ENCODE measurements at places on chromosomes 6 and 20. TPM values are rescaled to one million over a fixed set of nuclear protein-coding genes. Genes with fewer than 3 reads are reported as not detected.

GRCh38 chr6:125480571-125480970, 178.8 kb upstream of the HDDC2 start:
- no peak for DNase-seq

DNA sequence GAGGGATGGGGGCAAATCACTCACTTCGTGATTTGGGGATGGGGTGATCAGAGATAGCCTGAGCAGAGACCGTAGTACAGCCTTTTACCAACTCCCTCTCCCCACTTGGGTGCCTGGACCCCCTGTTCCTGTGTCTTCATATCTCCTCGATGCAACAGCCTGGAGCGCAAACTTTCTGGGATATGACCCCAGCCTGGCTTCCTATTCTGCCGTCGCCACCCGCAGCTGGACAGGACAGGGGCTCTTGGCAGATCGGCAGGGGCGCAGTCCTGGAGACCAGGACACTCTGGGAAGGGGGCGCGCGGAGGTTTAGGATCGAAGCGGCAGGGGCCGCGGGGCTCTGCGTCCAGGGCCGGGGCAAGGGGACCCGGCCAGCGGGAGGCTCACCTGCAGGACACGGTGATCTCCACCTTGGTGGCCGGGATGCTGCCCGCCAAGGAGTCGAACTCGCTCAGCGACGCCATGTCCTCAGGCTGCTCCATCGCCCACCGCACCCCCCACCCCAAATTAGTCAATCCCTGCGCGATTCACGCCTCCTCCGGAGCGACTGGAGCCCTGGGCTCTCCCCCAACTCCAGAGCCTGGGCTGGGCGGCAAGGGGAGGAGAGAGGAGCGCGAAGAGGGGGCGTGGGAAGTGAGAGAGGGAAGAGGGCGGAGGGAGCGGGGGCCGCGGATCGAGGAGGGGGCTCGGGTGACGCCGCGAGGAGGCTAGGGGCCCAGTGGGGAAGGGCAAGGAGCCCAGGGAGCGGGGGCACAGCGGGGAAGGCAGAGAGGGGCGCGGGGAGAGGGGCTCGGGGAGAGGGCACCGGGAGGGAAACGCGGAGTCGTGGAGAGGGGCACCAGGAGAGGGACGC, at the start of gene CPNE5:
TSS of gene CPNE5 (minus strand) at position 549 of the 853 bp plus-strand sequence. CDS start at position 482, 67 bp downstream.
- no peak for DNase-seq

- DNase-seq, result no peak
Measured at GRCh38 chr6:19159089-19159488, 678.1 kb upstream of the ID4 start.

- no peak for DNase-seq
Measured at GRCh38 chr20:39259010-39259803, 297.1 kb downstream of the DHX35 start.

The CST5 gene
- total RNA-seq, result not detected

The NNAT gene
- total RNA-seq, result 82.1 TPM

- no peak for DNase-seq
Measured at GRCh38 chr6:148548065-148548748, 198.6 kb upstream of the UST start.

DNA sequence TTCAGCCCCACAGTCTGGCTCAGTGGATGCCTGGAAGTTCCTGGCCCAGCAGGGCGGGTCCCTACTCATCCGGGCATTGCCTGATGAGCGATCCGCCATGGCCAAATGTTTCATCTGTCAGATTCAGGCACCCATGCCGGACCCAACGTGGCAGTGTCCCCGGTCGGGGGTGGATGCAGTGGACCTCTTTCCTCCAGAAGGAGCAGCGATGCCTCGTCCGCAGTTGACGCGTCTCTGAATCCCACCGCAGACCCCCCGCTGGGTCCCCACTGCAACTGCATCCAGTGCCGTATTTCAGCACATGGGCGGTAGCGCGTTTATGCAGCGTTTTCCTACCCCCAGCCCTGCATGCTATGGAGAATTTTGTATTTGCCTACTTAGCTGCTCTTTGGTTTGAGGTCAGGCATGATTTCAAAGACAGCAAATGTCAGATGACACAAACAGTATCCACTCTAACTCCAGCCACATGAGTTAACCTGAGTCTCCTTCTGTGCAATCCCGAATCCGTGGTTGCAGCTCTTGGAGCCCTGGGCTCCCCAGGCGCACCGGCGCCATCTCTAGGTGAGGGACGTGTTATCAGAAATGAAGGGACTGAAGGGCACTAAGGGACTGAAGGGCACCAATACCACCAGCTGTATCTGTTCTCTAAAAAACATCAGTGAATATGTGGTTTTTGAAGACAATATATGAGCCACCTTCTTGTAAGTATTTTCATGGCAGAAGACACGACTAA, 72.6 kb upstream of the THBS2 start:
- no peak for DNase-seq

The LYRM4 gene
- total RNA-seq, result 24.4 TPM

DNA sequence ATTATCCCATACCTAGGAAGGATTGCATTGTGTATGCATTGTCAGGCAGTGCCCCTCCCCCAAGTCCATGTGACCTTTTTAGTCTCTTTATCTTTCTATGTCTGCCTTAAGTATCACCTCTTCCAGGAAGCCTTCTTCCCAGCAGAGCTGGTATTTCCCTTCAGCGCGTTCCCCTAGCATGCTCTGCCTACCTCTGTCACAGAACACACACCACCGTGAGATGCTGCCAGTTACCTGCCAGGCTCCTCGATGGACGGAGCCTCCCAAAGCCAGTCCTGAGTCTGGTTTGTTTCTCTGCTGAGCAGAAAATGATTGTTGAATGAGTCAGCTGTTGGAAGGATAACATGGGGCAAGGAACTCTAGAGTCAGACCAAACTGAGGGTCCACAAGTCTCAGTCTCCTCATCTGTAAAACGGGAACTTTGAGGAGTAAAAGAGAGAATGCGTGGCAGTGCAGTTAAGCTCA, 11.3 kb upstream of the ZNF335 start:
- no peak for DNase-seq
